ENCODE measurements at places on chromosomes 1 and 21. TPM values are rescaled to one million over a fixed set of nuclear protein-coding genes. Genes with fewer than 3 reads are reported as not detected.

GRCh38 chr1:87852410-87853161, 523.9 kb downstream of the LMO4 start:
- DNase-seq: no peak

DNA sequence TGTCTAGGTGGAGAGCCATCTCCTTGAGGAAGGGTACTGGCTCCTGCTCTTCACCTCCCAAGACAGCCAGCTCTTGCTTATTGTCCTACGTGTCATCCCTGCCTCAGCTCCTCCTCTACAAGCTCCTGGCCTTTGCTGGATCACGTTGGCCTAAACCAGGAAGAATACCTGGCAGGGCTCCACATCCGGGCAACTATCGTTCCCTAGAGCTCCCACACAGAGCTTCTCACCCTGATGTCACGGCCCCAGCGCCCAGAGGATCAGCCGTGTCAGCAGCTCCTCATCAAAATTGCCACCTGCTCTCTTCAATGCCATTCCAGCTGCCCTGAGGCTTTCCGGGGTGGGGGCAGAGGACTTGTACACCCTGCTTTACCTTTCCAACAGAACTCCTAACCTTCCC, 1.9 kb upstream of the TPM3 start:
- peak; percentile 72 for DNase-seq

PCBP3 gene
- total RNA-seq: 0.10 TPM

DNA sequence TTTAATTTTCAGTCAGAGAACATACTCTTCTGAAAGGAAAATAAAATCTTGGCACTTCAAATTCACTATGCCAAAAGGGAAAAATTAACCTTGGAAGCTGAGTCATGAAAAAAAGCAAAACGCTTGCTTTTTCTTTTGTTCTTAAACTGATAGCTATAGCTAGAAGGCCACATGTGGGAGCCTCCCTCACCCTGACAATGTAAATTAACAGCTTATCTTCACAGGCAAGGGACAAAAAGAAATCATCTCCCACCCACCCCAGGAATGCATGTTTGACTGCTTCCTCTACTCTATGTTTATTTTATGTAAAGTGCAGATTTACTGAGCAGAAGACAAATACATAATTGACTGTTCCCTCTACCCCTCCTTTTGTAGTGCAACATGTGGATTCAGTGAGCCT, 38.0 kb downstream of the EBNA1BP2 start:
- DNase-seq: no peak

DNA sequence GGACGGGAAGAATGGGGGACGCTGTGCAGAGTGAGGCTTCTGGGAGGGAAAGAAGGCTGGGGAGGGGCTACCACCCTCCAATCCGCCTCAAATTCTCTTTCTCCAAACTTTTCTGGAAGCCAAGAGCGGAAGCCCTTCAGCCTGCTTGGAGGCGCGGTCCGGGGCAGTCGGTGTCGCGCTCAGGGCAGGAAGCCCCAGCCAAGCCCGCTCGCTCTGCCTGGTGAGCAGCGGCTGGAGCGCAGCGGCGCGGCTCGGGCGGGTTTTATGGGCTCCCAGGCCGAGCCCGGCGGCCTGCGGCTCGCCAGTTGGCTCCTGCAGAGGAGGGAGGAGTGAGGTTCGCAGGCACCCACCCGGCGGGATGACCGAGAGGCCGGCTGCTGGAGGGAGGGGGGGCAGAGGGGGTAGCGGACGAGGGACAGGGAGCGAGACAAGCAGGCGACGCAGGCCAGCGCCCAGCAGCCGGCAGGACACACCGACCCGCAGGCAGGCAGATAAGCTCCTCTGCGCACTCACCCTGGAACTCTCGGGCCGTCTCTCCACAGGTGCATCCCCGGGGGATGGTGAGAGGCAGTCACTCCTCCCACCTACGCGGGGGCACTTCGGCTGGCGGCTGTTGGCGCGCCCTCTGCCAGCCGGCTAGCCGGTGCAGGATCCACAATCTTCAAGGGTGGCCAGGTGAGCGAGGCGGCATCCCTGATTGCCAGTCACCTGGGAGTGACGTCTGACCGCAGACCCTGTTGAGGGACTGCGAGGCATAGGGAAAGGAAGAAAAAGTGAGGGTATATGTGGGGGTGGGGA, at the start of gene AVPR1B:
AVPR1B (minus strand) TSS at position 238 of the 798 bp plus-strand sequence. CDS start 498 bp downstream, outside the sequence.
- peak; percentile 35 for DNase-seq
